ENCODE measurements at places on chromosomes 2 and 18.

DNA sequence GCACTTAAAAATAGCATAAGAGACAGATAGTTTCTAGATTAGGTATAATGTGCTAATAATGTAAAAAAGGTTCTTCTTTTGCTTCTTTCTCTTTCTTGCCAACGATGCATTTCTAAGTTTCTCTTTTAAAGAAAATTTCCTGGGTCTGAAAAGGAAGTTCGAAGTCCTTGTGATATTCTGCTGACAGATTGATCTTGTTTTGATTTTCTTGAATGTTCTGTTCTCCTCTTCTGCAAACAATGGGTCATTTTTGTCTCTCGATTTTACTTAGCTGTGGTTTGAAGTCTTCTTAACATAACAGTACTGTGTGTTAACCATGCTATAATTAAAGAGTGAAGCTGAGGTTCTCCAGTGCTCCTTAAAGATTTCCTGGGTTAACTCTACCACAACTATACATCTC, 61.1 kb upstream of the ACYP2 start:
- no peak for DNase-seq

DNA sequence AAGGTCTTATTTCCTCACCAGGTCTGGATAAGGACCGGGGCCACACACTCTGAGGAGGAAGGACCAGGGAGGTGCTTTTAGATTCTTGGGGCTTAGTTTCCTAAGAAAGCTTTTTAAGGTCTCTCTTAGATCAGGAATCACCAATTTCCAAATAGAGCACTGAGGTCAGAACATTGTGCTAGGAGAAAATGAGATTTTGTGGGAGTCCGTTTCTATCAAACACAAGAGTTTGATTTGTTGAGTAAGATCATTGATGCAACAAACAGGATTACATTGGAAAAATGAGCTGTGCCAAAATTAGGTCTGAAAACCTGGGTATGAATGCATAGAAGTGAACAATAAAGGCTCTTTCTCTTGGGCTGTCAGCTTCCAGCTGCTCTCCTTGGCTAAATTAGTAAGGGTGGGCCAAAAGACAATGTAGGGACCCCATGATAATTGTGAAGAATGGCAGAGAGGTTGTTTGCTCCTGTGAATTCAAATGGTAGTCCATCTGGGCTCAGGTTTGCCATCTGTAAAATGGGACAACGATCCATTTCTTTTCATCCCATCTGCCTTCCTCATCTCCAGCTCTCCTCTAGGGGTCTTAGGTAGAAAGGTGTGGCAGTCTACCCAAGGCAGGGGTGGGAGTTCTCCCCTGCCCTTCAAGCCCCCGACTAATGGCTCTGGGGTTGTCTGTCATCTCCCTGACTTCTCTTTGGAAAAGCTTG, 20.0 kb downstream of the IGFBP2 start:
- DNase-seq = no peak

DNA sequence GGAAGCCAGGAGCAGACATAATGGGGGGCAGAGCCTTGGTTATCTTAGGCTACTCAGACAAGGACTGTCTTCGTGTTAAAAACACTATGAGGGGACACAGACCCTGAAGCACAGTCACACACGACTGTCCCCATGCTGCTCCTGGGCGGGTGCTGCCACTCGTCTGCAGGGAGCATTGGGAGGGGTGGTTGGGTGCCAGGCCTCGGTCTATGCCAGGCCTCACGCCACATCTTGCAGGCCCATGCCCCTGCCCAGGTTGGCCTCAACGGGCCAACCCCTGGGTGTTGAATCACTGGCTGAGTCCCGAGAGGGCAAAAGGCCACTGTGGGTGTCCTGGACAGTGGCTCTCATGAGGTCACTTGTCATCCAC, 97.9 kb downstream of the USP40 start:
- no peak for DNase-seq

- no peak for DNase-seq
Measured at GRCh38 chr2:71323386-71323785, 8.2 kb upstream of the ZNF638 start.

DNA sequence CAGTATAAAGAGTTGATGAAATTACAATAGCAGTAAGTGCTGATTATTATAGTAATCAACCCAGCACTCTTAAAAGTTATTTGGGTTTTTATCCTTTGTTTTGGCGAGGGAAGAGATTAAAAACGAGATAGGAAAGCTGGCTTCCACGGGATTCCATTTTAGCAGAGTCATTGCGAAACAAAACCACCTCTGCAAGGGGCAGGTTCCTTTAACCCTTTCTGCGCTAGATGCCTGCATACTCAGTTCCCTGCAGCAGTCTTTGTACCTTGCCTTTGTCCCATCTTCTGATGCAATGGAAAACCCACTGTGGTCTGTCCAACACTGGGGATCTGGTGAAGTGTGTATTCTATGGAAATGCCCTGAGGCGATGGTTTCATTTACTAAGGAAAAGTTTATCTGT, 2.7 kb downstream of the YPEL5 start:
- no peak for DNase-seq

GRCh38 chr2:10444463-10444862, 3.7 kb downstream of the ODC1 start:
- DNase-seq = no peak

DNA sequence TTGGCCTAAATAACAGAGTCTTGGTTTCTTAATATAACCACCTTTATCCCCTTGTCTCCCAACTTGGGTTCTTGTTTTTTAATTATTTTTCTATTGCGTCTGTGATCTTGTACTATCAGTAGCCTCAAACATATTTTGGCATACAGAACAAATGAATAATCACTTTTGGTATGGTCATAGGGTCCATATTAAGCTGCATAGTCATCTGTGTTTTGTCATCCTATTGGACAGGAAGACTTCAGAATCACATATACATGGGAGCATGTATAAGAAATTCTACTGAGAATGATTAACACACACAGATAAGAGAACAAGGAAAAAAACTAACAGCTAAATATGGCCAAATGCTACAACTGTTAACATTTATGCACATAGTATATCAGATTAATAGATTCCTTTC, 126.0 kb downstream of the MEP1B start:
- DNase-seq = no peak

GRCh38 chr2:234827096-234827860, 124.5 kb upstream of the SH3BP4 start:
- DNase-seq = no peak

DNA sequence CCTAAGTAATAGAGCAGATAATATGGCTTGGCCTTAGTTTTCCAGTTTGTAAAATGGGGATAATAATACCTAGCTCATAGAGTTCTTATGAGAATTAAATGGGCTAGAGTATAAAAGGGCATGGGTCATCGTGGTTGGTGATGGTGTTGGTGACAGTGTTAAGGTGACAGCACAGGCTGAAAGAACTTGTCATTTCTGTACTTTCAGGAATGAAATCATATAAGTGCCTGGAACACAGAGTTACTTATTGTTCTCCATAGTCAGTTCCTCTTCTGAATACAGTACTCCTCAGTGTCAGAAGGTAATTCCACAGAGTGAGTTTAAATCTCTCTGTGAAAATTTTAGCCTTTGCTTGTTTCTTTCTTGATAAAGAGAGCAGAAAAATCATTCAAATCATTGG, 42.4 kb downstream of the KIF5C start:
- DNase-seq = no peak

- DNase-seq = peak; percentile 59
Measured at GRCh38 chr18:77249569-77250500, at the start of gene GALR1. TSS of gene GALR1 (plus strand) at chr18:77249848. CDS start at chr18:77250549, 701 bp downstream.

- no peak for DNase-seq
Measured at GRCh38 chr2:148221166-148221565, 200.3 kb downstream of the MBD5 start.

DNA sequence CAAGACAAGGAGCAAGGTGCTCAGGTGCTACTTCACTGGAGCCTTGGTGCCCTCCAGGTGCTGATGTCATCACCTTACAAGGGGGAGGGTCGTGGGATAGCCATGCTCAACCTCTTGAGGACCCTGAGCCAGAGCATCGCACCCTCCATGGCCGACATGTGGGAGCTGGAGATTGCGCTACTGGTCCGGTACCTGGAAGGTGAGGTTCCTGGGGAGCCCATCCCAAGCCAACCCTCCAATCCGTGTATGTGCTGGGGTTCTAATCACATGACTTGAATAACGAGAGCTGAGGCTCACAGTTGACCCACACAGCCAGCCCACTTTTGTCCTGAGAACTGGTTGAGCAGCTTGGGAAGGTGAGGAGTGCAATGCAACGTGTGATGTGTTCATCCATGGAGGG, 25.9 kb downstream of the MROH2A start:
- no peak for DNase-seq

GRCh38 chr2:70831861-70832260, 3.8 kb downstream of the CD207 start:
- no peak for DNase-seq

DNA sequence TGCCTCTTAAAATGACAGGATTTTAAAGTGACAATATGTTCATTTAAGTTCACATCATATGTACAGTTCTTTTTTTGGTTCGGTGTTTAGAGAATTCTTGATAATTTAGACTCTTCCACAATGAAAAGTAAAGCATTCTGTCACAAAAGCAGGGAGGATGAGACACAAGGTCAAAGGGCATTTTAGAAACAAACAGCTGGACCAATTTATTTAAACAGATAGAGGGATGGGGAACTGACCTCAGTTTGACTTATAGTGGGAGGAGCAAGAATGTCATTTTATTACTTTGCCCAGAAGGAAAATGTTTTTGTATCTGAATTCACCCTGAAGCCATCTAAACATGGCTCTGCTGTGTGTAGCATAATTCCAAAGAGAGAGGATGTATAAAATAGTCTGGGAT, 128.5 kb downstream of the MEIS1 start:
- no peak for DNase-seq

GRCh38 chr2:74499267-74499939, at the start of gene LBX2:
TSS of gene LBX2 (minus strand) at chr2:74499603. CDS start at chr2:74499537, 66 bp downstream.
- no peak for DNase-seq

- DNase-seq = no peak
Measured at GRCh38 chr2:8643996-8644356, 37.9 kb upstream of the ID2 start.

DNA sequence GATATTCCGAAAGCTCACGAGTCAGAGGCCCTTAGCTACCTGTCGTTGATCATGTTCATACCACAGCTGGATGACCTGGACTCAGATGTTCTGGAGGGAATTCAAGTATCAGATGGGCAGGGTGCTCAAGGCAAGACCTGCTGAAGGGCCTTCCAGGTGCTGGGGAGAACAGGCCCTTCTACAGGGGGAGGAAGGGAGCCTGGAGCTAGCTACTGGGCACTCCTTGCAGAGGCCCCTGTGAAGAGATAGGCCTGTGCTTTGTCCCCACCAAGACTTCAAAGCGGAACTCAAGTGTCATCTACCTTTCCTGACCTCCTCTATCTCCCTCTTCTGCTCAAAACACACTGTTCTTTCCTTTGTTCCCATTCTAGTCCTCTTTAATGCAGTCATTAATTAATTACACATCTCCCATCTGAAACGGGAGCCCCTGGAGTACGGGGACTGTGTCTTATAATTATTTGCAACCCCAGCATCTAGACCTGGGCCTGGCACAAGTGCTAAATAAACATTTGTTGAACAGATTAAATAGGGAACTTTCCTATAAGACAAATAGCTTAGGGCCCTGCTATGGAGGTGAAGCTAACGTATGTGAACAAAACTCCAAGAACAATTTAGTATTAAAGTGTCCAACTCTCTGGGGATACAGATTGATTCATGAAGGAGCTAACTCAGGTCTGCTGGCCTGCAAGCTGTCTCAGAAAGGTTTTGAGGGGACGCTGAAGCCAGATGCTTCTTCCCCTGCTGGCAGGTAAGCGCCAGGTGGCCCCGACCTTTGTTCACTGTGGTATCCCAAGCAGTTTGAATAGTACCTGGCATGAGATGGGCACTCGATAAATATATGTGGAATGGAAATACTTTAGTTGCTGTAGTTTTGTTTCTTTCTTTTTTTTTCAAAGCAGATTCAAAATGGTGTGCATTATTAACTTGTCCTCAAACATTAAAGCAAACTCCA, 22.0 kb downstream of the RHOB start:
- DNase-seq = no peak

DNA sequence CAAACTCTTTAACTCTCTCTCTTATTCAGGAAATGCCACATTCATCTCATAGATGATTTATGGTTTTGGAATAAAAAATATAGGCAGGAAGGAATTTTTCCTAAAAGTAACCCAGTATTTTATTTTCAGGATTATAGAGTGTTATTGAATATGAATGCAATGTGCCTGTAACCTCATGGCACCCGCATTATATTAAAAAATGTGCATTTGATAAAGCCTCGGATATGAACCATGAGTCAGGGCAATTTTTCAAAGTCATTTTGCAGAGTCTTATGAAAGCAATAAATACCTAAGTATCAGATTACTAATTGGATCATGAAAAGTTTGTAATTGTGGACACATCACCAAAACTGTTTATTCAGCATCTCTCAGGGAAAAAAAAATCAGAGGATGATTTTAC, 573.8 kb downstream of the TSN start:
- DNase-seq = no peak

GRCh38 chr2:229223107-229223506, 48.0 kb downstream of the PID1 start:
- DNase-seq = no peak

- DNase-seq = peak; percentile 31
Measured at GRCh38 chr2:147331790-147332419, 512.9 kb upstream of the ACVR2A start.

GRCh38 chr2:146814971-146815370, 1029.9 kb upstream of the ACVR2A start:
- no peak for DNase-seq

- no peak for DNase-seq
Measured at GRCh38 chr18:23825978-23826405, 136.7 kb downstream of the LAMA3 start.

- DNase-seq = no peak
Measured at GRCh38 chr18:41075212-41075611, 879.8 kb upstream of the PIK3C3 start.

GRCh38 chr2:218605432-218605831, 2.3 kb upstream of the PLCD4 start:
- no peak for DNase-seq

GRCh38 chr2:130387071-130387400, 31.2 kb downstream of the PTPN18 start:
- DNase-seq = no peak

GRCh38 chr2:178157574-178157973, 36.7 kb upstream of the OSBPL6 start:
- DNase-seq = no peak

DNA sequence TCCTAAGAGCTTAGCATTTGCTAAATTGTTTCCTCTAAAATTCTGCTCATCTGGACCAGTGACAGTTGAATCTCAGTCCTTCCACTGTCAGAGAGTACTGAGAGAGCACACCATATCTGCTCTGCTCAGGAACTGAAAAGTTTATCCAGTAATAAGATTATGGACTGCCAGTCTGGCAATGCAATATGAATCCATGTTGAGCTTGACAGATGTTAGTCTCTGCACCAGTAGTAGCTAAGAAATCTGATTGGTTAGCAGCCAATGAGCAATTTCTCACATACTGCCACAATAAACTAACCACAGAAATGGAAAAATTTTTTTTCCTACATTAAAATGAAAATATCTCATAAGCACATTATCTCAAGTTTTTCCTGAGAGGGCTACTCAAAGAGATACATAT, 2.3 kb downstream of the PRKD3 start:
- no peak for DNase-seq

GRCh38 chr18:50791599-50792438, 28.0 kb downstream of the MRO start:
- no peak for DNase-seq
